MM.1S (cell line): ENCODE measurements at places on chromosomes 5 and 9.

DNA sequence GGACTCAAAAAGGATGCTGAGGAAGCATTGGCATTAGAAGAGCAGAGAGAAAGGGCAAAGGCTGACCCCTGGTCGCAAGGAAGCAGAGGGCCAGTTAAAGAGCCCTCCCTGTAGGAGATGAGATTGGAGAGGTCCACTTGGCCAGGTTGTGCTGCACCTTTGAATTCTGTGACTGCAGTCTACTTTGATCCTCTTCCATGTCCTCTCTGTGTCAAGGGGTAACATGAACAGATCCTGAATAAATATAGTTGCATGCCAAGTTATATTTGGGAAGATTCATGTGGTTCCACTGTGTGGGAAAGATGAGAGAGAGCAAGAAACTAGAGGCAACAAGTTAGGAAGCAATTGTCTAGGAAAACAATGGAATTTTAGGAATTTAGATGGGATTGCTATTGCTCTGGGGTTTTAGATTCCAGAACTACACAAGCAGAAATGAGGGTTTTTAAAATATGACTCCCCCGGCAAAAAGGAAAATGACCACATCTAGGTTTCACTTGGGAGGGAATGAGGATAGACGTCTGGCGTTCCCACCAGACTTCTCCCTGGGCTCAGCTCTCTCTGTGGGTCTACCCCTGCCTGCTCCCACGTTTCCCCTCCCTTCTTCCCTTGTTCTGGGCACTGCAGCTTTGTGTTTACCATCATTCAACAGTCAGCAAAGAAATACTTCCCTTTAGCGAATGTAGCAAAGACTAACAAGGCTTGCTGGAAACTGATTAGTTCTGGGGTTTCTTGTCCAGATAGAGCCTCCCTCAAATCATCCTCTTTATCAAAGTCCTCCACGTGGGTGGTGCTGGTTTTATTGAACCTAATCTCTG is 63.6 kb downstream of the SNX18 start:
- no peak overlapping the region for H3K27ac ChIP-seq
- H3K4me3 ChIP-seq, result no peak overlapping the region
- no peaks in the 10 kb centered on the region for H3K36me3 ChIP-seq
- no peaks in the 10 kb centered on the region for H3K4me1 ChIP-seq
- no peaks in the 10 kb centered on the region for H3K27me3 ChIP-seq
- DNase-seq, result no peak

DNA sequence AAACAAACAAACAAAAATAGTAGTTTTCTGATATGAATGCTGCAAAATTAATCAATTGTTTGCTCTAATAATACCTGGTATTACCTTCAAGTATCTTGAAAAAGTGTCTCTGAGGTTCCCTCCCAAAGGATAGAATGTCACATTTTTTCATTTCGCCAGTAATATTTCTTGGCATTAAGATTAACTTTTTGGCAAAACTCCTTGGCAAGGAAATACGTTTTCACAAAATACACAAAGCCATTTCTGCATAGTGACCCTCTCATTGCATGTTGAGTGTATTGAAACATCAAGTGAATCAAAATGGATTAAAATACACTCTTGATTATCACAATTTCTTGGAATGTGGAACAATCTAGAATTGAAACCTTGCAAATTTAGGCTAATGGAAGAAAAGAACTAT is 230.5 kb downstream of the ATPSCKMT start:
- no peaks in the 10 kb centered on the region for H3K4me1 ChIP-seq
- no peak for DNase-seq
- H3K27me3 ChIP-seq, result no peaks in the 10 kb centered on the region
- H3K27ac ChIP-seq, result no peak overlapping the region

DNA sequence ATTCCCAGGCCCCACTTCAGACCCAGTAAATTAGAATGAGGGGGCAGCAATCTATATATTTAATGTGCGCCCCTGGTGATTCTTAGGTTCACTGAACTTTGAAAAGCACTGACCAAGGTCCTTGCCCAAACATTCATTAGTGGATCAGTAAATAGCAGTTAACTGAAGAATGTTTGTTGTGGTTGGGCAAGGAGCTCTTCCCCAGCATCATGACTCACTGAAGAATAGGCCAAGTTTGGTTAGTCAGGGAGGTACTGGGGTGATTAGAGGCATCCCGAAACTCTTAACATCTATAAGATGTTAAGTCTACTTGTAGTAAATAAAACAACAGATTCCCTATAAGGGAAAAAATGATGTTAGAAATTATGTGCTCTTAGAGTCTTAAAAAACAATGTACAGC is 833 bp upstream of the MROH2B start:
- H3K36me3 ChIP-seq, result no peaks in the 10 kb centered on the region
- no peak overlapping the region for H3K27ac ChIP-seq
- no peak overlapping the region for H3K4me3 ChIP-seq
- no peak for DNase-seq
- no peaks in the 10 kb centered on the region for H3K27me3 ChIP-seq
- no peaks in the 10 kb centered on the region for H3K4me1 ChIP-seq

GRCh38 chr5:142303565-142303964 is 21.3 kb downstream of the SPRY4 start:
- H3K4me3 ChIP-seq, result no peak overlapping the region
- H3K36me3 ChIP-seq, result no peaks in the 10 kb centered on the region
- H3K27ac ChIP-seq, result no peak overlapping the region
- no peak for DNase-seq
- no peaks in the 10 kb centered on the region for H3K4me1 ChIP-seq

GRCh38 chr5:134527156-134527960 is 1.9 kb downstream of the JADE2 start:
- H3K27ac ChIP-seq, result peak overlapping the region; percentile 80
- peak; percentile 72 for DNase-seq
- H3K4me3 ChIP-seq, result peak overlapping the region; percentile 98
- no peaks in the 10 kb centered on the region for H3K36me3 ChIP-seq
- H3K4me1 ChIP-seq, result 0 out of 2 replicates have a peak, but pooled peaks cover 8% of the 10 kb centered on the region

DNA sequence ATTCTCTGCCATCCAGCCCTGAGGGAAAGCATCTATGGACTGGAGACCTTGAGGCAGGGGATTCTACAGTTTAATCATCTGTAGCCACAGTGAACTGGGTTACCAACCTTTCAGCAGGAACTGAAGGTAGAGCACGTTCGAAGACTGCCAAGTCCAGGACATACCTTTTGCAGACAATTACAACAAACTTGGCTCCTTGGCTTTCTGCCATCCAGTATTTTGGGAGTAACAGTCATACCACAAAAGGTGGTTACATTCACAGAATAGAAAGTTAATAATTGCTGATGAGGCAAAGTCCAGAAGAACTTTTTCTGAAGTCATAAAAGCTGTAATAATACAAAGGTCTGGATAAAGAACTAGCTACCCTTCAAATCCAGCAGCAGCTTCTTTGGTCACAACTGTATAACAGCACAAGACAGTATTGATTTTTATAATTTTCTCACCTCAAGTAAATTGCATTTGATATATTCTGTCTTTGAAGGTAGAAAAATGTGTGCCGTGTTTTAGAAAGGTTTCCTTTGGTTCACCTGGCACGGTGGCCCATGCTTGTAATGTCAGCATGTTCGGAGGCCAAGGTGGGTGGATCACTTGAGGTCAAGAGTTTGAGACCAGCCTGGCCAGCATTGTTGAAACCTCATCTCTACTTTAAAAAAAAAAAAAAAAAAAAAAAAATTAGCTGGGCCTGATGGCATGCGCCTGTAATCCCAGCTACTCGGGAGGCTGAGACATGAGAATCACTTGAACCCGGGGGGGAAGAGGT is 236.6 kb downstream of the NR3C1 start:
- no peak overlapping the region for H3K4me3 ChIP-seq
- H3K27me3 ChIP-seq, result no peaks in the 10 kb centered on the region
- no peaks in the 10 kb centered on the region for H3K36me3 ChIP-seq
- no peak overlapping the region for H3K27ac ChIP-seq

GRCh38 chr9:20236676-20237075 is 385.6 kb downstream of the MLLT3 start:
- H3K4me1 ChIP-seq, result no peaks in the 10 kb centered on the region
- H3K27ac ChIP-seq, result no peak overlapping the region
- H3K27me3 ChIP-seq, result no peaks in the 10 kb centered on the region
- no peak for DNase-seq
- H3K36me3 ChIP-seq, result no peaks in the 10 kb centered on the region

- no peaks in the 10 kb centered on the region for H3K4me1 ChIP-seq
- no peak overlapping the region for H3K27ac ChIP-seq
- H3K4me3 ChIP-seq, result no peak overlapping the region
- DNase-seq, result no peak
Measured at GRCh38 chr5:168819004-168819621, 239.9 kb upstream of the PANK3 start.

- DNase-seq, result no peak
- H3K27me3 ChIP-seq, result no peaks in the 10 kb centered on the region
- no peaks in the 10 kb centered on the region for H3K4me1 ChIP-seq
- no peaks in the 10 kb centered on the region for H3K36me3 ChIP-seq
- H3K27ac ChIP-seq, result no peak overlapping the region
- H3K4me3 ChIP-seq, result no peak overlapping the region
Measured at GRCh38 chr9:127139775-127140174, 17.3 kb upstream of the ANGPTL2 start.

DNA sequence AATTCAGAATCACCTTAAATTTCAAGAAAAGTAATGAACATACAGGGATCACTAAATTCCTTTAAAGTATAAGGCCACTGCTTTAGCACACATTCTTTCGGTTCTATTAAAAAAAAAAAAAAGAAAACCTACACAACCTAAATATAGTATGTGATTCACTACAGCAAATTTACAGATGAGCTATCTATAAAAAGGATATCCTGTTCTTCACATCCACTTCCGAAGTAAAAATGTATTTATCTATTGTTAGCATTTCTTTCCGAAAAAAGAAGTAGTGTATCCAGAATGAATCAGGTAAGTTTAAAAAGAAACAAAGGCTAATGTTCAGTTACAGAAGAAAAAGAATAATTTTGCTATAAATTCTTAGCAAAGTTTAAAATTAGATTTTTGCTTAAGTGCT is 70.2 kb downstream of the ECPAS start:
- H3K4me1 ChIP-seq, result peaks cover 33% of the 10 kb centered on the region
- H3K4me3 ChIP-seq, result peak overlapping the region; percentile 16
- peaks cover 45% of the 10 kb centered on the region for H3K36me3 ChIP-seq
- H3K27ac ChIP-seq, result peak overlapping the region; percentile 91

DNA sequence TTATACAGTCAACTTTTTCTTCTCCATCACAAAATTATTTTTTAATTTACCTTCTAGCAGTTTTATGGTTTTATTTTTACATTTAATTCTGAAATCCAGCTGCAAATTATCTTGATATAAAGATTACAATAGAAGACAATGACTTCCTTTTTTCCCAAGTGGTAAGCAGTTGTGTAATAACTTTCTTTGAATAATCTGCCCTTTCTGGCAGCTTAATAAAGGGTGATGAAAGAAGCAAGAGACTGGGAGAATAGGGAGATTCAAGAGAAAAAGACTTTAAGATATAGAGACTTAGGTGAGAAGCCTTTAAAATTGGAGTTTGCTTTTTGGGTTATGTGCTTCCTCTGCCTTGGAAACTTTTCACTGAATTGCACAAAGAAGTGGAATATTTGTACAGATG is 100.4 kb upstream of the FREM1 start:
- no peak for DNase-seq
- H3K36me3 ChIP-seq, result no peaks in the 10 kb centered on the region
- H3K27ac ChIP-seq, result no peak overlapping the region
- no peak overlapping the region for H3K4me3 ChIP-seq

GRCh38 chr9:133507246-133507965 is 17.4 kb downstream of the MYMK start:
- peaks cover 90% of the 10 kb centered on the region for H3K27me3 ChIP-seq
- no peak overlapping the region for H3K4me3 ChIP-seq
- no peak for DNase-seq
- no peaks in the 10 kb centered on the region for H3K4me1 ChIP-seq
- H3K27ac ChIP-seq, result no peak overlapping the region
- no peaks in the 10 kb centered on the region for H3K36me3 ChIP-seq

- H3K4me1 ChIP-seq, result no peaks in the 10 kb centered on the region
- H3K27me3 ChIP-seq, result no peaks in the 10 kb centered on the region
- no peak overlapping the region for H3K27ac ChIP-seq
- no peak for DNase-seq
Measured at GRCh38 chr5:1183424-1184162, 17.8 kb upstream of the SLC6A19 start.

- H3K27ac ChIP-seq, result no peak overlapping the region
- H3K27me3 ChIP-seq, result 0 out of 2 replicates have a peak, but pooled peaks cover 4% of the 10 kb centered on the region
- DNase-seq, result no peak
- H3K4me1 ChIP-seq, result no peaks in the 10 kb centered on the region
- no peaks in the 10 kb centered on the region for H3K36me3 ChIP-seq
- no peak overlapping the region for H3K4me3 ChIP-seq
Measured at GRCh38 chr9:124793015-124793541, 16.1 kb downstream of the OLFML2A start.

DNA sequence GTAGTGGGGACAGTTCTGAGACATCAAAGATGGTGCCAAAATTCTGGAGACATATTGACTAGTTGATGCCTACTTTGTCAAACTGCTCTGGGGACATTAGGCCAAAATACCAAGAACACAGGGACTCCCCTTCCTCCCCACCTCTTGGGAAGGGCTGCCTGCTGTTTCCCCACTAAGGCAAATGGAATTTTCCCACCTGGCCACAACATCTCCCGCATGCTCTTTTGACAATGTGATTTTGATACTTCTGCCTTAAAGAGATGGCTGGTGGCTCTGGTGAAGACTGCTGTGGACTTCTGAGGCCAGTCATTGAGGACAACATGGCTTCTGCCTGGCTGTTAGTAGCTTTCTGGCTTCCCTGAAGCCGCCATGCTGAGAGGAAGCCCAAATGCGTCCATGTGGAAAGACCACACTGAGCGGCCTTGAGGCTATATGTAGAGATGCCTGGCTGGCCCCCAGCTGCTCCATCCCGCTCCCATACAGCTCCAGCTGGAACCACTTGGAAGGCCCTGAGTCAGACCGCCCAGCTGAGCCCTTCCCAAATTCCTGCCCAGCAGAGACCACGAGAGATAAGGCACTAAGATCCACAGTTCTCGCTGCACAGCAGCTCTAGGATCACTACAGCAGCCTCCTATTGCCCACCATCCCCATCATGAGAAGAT is 226.7 kb downstream of the SYK start:
- no peak overlapping the region for H3K27ac ChIP-seq
- no peak overlapping the region for H3K4me3 ChIP-seq
- no peaks in the 10 kb centered on the region for H3K36me3 ChIP-seq
- H3K4me1 ChIP-seq, result peaks cover 10% of the 10 kb centered on the region
- no peak for DNase-seq

GRCh38 chr5:107476783-107477182 is 194.0 kb downstream of the EFNA5 start:
- no peaks in the 10 kb centered on the region for H3K36me3 ChIP-seq
- H3K27me3 ChIP-seq, result no peaks in the 10 kb centered on the region
- H3K4me1 ChIP-seq, result peaks cover 18% of the 10 kb centered on the region

GRCh38 chr5:60639544-60639943 is 60.4 kb downstream of the DEPDC1B start:
- DNase-seq, result no peak
- no peak overlapping the region for H3K4me3 ChIP-seq
- H3K4me1 ChIP-seq, result no peaks in the 10 kb centered on the region
- H3K36me3 ChIP-seq, result no peaks in the 10 kb centered on the region; the same call in 1 of the 2 replicates
- H3K27me3 ChIP-seq, result no peaks in the 10 kb centered on the region
- H3K27ac ChIP-seq, result no peak overlapping the region

- H3K27me3 ChIP-seq, result no peaks in the 10 kb centered on the region
- no peak for DNase-seq
- H3K27ac ChIP-seq, result no peak overlapping the region
- no peaks in the 10 kb centered on the region for H3K36me3 ChIP-seq
Measured at GRCh38 chr9:87609002-87609401, 111.3 kb downstream of the DAPK1 start.

- no peak overlapping the region for H3K4me3 ChIP-seq
- H3K36me3 ChIP-seq, result no peaks in the 10 kb centered on the region
- no peaks in the 10 kb centered on the region for H3K27me3 ChIP-seq
- no peak overlapping the region for H3K27ac ChIP-seq
- DNase-seq, result no peak
Measured at GRCh38 chr9:16202914-16203728, 650.3 kb downstream of the CCDC171 start.
